ENCODE measurements at places on chromosomes 12 and 14.

GRCh38 chr12:81450920-81451739 lies 308.0 kb downstream of the PPFIA2 start:
- peak; percentile 74 for DNase-seq

DNA sequence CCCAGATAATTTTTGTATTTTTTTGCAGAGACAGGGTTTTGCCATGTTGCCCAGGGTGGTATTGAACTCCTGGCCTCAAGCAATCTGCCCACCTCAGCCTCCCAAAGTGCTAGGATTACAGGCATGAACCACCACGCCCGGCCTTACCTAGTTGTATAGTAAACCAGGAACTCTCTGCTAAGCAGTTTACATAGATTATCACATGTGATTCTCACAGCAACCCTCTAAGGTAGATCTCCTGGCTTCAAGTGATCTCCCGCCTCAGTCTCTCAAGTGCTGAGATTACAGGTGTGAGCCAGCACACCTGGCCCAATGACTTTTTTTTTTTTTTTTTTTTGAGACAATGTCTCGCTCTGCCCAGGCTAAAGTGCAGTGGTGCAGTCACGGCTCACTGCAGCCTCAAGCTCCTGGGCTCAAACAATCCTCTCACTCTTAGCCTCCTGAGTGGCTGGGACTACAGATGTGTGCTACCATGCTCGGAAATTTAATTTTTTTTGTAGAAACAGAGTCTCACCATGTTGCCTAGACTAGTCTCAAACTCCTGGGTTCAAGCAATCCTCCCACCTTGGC lies 26.0 kb upstream of the ATP2A2 start:
- DNase-seq: no peak

- DNase-seq: no peak
These were observed 14.9 kb downstream of the ATF7 start for GRCh38 chr12:53611304-53611703.

- no peak for DNase-seq
These were observed 5.5 kb downstream of the DUSP6 start for GRCh38 chr12:89346741-89347324.

DNA sequence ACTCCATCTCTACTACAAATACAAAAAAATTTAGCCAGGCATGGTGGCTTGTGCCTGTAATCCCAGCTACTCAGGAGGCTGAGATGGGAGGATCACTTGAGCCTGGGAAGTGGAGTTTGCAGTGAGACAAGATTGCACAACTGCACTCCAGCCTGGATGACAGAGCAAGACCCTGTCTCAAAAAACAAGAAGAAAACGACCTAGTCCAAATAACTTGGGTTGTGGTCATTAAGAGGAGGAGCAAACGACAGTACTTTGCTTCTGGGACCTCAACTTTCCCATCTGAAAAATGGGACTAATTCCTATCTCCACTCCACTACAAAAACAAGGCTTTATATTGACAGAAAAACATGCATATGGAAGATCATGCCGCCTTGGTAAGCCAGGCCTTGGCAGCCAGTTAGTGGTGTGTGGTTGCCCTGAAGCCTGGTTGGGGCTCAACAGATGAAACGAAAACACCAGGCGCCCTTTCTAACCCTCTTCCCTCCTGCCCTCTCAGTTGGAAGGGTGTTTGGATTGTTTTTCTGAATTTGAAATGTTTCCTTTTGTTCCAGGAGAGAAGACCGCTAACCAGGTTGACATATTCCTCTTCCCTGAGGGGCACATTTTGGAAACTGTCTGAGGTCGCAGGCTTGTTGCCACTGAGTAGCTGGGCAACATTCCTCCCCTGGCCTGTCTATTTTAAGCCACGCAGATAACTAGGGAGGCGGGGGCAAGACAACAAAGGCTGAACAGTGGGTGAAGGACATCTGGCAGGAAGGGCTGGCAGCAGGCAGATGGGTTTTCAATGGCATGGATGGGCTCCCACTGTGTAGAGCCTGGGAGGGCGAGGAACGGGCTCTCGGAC lies 13.7 kb upstream of the VPS37B start:
- DNase-seq: peak; percentile 71

- no peak for DNase-seq
These were observed 101.2 kb upstream of the CCDC175 start for GRCh38 chr14:59677771-59678231.

GRCh38 chr12:11838403-11838802 lies 188.9 kb downstream of the ETV6 start:
- DNase-seq: no peak

GRCh38 chr12:123540899-123541662 lies 7.6 kb upstream of the RILPL1 start:
- no peak for DNase-seq

DNA sequence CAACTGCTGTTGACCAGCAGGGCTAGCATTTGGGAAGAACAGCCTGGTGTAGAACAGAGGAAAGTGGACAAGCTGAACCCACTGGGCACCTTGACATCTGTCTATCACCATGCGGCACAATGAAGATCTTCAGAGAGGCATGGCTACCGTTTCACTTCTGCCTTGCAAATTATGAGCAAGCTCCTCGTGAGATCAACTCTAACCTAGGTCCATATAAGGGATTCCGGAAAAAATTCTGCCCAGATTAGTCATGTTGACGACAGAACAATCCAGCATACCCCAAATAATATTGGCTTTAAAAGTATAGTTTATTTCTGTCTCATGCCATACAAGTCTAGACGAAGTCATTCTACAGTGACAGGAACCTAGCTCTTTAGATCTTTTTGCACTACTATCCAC lies 91.6 kb upstream of the ATF7IP start:
- no peak for DNase-seq

DNA sequence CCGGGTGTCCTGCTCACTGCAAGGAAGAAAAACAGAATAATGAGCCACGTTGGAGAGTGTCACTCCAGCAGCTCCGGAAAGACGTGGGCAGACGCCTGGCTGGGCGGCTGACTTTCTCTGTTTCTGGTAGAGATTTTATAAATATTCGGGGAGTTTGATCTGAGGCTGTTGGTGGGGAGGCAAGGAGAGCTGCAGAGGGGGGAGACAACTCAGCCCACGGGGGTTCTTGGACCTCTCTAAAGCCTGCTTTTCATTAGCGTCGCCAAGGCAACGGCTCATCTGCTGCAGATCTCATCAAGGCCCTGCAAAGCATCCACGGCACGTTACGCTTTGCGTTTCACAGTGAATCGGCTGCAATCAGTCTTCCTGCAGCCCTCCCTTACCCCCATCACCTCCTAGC lies 207.2 kb downstream of the ZFP36L1 start:
- no peak for DNase-seq

GRCh38 chr12:82176026-82176425 lies 182.2 kb downstream of the CCDC59 start:
- no peak for DNase-seq

DNA sequence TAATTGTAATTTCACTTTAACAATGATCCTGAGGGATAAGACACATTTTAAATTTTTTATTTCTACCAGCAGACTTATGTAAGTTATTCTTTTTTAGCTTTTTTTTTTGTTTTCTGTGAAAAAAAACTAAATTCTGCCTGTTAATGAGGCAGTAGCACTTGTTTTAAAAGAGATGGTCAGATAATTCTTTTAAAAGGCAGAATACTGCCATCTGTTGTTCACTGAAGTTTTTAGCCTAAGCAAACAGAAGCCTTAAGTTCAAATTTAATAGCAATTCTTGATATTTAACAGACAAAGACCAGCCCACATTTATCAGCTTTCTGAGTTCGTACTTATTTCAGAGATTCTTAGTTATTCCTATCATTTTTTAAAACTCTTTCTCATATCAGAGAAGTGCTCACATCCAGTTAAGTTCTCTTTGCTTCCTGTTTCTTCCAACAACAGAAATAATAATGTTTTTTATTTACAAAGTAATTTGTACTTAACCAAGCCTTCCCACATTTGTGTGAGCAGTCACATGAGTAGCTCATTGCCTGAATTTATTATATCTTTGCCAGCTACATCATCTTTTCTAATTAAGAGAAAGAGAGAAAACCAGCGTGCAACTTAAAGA lies 93.4 kb upstream of the SLCO1C1 start:
- DNase-seq: no peak

GRCh38 chr12:120231316-120232011 lies 30.6 kb upstream of the RPLP0 start:
- DNase-seq: peak; percentile 53

GRCh38 chr14:56870336-56870735 lies 60.1 kb upstream of the OTX2 start:
- no peak for DNase-seq

DNA sequence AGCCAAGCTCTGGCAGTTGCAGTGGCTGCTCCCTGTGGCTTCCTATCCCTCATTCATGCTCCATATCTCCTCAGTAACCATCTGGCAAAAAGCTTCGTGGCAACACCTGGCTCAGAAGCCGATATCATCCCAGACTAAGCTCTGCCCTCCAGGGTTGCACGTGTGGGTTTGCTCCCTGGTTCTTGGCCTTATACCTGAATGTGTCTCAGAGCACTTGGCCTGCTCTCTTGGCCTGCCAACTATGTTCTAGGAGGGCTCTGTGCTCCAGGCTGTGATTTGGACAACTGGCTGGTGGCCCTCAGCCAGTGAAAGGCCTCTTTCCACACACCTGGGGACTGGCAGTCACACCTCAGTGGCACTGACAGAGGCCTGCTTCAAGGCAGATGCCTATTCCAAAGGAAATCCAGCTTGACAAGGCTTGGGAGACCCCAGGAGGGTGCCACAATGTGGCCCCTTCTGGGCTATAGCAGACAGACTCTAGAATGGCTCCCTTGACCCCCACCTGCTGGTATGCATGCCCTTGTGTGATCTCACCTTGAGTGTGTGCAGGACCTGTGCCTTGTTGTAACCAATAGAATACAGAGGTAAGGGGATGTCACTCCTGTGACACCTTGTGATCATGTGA lies 10.5 kb downstream of the PLD4 start:
- no peak for DNase-seq

DNA sequence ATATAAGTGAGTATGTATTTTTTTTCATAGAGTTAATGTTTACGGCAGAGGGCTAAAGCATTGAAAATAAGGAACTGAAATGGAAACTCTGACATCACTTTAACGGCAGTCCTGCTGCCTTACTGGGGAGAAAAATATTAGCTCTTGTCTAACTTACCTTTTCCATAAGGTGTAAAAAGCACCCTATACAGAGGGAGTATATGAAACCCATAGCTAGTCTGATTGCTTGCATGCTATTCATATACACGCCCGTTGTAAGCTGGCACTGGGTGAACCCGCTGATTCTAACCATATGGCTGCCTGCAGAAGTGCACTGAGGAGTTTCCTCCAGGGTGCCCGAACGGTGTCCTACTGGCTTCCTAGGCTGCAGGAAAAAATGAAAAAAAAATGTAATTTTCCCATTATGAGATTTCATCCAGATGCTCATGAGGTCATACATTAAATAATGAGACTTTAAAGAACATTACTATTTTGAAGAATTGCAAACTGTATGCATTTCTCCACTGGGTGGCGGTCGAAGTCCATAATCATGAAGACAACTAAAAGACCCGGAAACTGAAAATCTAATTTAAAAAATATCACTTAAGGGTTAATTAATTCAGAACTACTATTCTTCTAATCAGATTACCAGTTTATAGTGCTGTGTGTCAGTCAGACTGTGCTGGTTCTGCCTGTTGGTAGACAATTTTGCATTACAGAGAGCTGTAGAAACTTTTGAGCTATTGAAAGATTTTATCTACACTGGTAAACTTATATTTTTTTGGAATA lies 144.7 kb downstream of the ALX1 start:
- DNase-seq: no peak

DNA sequence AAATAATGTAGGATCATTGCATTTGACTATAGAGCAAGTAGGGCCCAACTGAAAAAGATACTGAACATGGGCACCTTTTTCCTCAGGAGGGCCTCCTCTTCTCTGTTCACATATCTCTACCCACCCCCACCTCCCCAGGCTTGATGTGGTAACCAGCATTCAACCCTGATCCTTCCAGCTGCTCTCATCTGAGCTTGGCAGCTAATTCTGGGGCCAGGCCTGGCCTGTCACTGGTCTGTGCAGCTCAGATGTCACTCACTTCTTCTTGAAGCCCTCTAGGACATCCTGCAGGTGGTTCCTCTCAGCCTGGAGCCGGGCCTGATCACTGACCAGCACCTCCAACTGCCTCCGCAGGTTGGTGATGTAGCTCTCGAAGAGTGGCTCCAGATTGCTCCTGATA lies 2.1 kb downstream of the KRT84 start:
- DNase-seq: no peak

DNA sequence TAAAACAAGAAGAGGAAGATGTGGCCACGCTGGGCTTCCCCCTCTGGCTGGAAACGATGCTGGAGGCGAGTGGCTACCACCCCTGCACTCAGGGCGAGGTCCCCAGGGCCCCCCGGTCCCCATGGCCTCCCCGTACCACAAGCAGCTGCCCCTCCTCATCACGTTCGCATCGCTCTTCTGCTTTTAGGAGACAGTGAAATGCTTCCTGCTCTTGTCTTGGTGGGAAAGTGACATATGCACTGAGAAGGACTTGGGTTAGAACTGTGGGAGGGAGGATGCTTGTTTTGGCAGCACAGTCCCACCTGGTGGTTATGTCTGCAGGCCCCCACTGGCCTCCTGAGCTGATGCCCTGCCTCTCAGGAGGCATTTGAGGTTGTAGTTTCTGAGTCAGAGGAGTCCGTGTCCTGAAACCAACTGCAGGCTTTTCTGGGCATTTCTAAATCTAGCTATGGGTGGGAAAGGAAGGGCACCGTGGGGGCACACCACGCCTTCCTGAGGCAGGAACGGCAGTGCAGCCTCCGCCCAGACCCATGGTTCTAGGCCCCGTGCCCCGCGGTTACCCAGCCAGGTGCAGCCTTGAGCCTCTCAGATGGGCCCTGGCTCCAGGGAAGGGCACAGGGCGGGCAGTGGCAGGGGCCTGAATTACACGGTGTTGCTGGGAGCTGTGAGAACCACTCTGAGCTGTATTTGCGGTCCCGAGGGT lies 139.3 kb downstream of the ADGRD1 start:
- DNase-seq: peak; percentile 44

DNA sequence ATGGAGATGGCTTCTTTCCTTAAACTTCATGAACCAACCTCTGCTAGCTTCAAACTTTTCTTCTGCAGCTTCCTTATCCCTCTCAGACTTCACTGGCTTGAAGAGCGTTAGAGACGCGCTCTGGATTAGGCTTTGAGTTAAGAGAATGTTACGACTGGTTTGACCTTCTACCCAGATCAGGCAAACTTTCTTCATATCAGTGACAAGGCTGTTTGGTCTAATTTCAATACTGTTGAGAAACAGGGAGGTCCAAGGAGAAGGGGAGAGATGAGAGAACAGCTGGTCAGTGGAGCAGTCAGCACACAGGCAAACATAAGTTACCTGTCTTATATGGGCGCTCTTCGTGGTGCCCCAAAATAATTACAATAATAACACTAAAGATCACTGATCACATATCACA lies 14.9 kb downstream of the SCAF11 start:
- no peak for DNase-seq

Data from ecto neural progenitor cell (in vitro differentiated cells).